ENCODE measurements at places on chromosomes 12 and 14.

GRCh38 chr14:104771374-104771773 lies 18.4 kb downstream of the SIVA1 start:
- no peak for DNase-seq

DNA sequence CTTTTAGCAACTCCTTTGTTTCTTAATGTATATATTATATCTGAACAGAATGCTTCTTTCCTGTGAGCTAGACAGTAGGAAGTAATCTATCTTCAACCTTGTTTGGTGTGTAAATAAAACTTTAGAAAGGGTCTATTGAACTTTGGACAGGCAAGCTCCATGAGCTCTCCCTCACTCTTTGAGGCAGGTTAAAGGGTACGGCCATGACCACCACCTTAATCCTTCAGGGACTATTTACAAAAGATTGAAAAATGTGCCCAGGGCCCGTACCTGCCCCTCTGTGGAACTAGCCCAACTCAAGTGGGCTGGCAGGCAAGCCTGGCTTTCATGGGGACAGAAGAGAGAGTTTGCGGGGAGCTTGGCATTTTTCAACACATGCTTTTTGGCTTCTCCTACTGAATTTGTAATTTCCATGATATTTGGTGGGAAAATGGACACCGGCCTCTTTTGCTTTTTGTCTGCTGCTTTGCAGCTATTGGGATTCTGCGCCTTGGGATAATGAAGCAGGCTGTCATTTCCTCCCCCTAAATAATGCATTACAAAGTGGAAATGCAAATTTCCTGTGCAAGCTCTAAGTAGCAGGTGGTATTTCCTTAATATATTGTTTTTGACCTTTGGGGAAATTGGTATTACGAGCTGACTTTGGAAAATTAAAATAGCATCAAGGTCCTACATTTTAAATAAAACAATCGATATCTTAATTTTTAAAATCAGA lies 106.0 kb downstream of the HMGA2 start:
- DNase-seq: no peak

DNA sequence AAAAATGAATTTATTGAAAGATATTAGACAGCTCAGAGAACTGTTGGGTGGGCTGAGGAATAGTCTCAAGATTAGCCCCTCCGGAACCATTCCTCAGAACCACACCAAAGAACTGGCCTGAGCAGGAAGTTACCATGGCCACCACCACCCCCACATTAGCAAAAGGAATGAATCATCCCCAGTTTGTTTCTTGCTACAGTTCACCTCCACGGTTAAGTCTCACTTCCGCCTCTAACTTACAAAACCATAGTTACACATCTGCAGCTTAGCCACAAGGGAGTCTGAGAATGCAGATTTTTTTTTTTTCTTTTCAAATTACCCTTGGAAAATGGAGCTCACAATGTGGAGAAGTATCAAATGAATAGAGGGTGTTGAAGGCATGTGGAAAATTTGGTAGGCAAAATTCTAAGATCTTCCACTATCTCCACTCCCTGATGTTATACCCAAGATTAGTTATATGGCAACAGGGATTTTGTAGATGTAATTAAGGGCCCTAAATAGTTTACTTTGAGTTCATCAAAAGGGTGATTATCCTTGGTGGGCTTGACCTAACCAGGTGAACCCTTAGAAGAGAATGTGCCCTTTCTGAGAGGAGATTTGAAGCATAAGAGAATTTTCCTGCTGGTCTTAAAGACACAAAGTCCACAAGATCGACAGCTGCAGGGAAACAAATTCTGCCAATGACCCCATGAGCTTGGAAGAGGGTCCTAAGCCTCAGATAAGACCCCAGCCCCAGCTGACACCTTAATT lies 129.8 kb upstream of the KRR1 start:
- DNase-seq: no peak

DNA sequence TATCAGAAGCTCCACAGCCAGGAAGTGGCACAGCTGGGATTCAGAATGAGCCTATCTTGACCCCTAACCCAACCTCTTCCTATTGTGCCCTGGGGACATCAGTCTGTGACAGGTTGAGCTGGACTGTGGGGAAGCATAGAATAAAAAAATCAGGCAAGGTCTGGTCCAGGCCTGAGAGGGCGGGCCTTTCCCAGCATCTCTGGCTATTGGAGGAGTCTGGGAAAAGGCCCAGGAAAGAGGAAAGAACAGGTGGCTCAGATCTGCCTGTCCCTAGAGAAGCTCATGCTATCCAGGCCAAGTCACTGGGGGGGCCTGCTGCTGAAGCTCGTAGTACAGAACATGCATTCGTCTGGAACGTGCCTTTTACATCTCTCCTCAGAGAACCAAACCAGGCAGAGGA lies 100.5 kb downstream of the PPM1H start:
- peak; percentile 75 for DNase-seq

DNA sequence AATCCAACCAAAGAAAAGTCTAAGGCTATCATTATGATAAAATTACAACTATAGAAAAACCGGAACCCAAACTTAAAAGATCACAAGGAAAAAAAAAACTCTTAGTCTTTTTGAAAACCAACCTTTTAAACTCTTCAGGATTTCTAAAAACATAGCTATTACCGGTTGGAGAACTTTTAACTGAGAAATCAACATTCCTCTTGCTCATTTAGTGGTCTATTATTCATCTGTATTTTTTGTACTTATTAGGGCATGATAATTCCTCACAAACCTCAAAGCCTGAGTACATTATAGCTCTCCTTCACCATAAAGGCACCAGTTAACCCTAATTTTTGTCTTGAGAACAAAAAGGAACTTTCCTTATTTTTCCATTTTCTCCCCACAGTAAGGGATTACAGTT lies 10.4 kb downstream of the LUM start:
- DNase-seq: no peak

- DNase-seq: no peak
These were observed 117.7 kb upstream of the RPL10L start for GRCh38 chr14:46769292-46769691.

GRCh38 chr12:60803147-60803546 lies 1207.3 kb downstream of the SLC16A7 start:
- no peak for DNase-seq

DNA sequence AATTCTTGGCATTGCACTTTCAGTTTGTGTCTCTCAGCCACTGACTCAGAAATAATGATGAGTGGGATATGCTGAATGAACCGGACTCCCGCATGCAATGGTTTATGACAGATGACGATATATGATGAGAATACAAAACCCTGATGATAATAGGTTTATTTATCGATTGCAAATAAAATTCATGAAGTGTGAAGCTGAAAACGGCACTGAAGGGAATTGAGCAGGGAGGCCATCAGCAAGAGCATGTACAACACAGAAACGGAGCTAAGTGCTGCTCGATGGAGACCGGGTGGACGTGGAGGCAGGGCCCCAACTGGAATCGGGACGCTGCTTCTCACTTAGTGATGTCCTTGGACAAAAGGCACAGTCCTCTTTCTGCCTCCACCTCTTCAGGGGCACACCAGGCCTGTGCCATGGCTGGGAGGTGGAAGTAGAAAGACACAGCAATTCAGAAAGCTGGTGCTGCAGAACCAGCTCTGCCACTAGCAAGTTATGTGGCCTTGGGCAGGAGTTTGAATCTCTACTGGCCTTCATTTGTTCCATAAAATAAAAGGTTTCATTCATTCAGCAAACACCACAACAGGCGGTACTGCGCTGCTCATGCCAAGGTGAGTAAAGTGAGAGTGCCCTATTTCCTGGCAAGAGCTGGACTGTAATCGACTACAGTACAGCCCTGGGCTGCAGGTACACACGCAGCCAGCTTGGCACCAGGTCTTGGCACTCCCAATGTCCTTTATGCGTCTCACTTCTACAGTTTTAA lies 117.0 kb downstream of the EGLN3 start:
- DNase-seq: no peak

GRCh38 chr12:108832730-108833354 lies 24.5 kb downstream of the SSH1 start:
- peak; percentile 46 for DNase-seq

DNA sequence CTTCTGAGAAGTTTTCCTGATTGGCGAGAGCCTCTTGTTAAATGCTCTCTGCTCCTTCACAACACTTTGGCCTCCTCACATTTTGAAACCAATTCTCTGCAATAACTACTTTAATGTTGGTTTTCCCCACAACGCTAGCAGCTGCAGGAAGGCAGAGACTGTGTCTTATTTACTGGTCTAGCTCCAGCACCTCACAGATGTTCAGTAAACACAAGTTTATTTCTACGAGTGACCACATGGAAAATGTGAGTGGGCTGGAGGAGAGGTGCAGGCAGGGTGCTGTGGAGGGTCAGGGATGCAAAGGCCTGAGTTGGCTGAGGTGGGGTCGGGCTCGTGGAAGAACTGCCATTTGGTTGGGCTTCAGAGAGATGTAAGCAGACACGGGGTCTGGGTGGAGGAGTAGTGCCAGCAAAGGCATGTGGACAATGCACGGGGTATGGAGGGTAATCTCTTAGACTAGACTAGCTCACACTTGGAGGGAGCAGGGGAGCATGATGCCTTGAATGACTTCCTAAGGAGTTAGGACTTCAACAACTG lies 117.4 kb upstream of the RTL1 start:
- no peak for DNase-seq

DNA sequence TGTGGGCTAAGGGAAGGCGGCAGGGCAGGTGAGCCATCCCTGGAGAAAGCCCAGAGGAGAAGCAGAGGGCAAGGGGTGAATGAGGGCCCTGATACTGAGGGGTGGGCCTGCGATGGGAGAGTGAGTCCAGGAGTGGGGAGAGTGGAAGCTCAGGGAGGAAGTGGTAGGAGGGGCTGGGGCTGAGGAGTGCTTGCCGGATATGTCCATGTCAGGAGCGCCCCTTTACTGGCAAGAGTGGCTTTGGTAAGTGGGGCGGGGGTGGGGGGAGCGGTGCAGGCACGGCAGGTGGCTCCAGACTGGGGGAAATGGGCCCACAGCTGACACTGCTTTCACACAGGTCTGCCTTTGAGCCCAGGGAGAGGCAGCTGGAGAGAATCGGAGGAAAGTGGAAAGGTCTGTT lies 86.4 kb upstream of the GPR68 start:
- DNase-seq: no peak

DNA sequence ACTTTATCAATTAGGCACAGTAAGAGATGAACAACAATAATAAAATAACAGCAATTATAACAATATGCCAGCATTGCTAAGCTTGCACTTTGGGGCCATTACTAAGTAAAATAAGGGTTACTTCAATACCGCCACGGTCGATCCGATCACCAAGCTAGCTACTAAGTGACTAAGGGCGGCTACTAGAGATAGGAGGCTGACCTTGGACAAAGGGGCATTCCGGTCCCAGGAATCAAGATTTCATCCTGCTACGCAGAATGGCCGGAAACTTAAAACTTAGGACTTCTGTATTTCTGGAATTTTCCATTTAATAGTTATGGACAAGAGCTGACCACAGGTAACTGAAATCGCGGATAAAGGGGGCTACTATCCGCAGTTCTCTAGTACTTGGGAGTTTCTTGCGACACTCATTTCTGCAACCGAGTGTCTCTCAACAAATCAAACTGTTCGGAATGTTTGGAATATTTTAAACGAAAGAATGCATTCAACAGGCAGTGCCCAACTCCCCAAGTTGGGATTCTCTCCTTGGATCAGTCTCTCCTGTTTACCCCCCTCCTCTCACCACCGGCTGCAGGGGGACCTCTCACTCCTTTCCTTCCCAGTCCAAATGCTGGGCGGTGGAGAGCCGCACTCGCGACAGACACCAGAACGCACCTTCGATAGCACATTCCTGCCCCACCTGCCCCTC lies 650 bp downstream of the HEBP1 start:
- DNase-seq: no peak

DNA sequence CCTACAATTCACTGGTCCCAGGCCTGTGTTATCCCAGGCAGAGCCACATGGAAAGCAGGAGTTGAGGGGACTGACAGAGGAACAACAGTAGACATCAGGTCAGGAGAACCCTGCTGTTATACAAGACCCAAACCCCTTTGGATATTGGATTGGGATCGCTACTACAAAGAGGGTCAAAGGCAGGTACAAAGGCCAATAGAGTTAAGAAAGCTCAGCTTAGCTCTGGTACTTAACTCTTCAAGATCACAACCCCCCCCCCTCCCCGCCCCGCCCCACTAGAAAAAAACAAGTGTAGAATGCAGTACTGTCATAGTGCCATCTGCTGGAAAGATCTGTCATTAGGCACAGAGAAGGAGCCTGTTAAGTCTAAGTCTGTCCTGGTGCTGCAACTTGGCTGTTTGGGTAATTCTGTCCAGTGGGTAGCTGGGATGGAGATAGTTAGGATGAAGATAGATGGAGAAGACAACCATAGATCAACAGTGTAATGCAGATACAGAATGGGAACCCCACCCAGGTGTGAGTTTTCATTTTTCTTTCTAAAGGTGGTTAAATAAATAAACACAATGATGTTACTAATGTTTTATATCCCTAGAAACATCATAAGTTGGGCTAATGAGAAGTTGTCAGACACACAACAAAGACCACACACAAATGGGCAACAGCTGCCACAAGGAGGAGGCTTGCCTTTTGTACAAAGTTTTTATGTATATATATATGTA lies 17.2 kb downstream of the REM2 start:
- DNase-seq: peak; percentile 74

DNA sequence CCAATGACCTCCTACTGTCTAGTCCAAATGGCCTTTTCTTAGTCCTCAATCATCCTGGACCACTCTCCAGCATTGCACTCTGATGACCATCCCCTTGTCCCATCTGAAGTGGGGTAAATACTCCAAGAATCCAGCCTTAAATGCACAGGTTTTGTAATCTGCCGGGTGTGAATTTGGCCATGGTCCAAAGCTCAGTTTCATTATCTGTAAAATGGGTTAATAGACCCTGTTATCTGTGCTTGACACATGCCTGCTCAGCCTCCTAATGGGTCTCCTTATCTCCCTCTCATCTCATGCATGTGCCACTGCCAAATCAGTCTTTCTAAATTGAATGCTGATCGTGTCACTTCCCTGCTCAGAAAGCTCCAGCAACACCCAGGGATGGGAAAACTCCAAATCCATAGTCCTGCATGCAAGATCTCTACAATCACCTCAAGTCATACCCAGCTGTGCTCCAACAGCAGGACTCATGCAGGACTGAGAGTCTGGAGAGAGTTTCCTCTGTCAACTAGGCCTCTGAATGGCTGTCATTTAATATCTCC lies 22.3 kb downstream of the LGR5 start:
- no peak for DNase-seq

- DNase-seq: no peak
These were observed 190.8 kb upstream of the PARP11 start for GRCh38 chr12:4064008-4064407.

GRCh38 chr14:70641548-70642302 lies at the start of gene TTC9:
TTC9 (plus strand) TSS chr14:70641916; CDS start chr14:70642130, 214 bp downstream.
- DNase-seq: no peak

- no peak for DNase-seq
These were observed 118.1 kb downstream of the TRAFD1 start for GRCh38 chr12:112243255-112244110.

- no peak for DNase-seq
These were observed 82.2 kb downstream of the EML1 start for GRCh38 chr14:99875421-99875820.

DNA sequence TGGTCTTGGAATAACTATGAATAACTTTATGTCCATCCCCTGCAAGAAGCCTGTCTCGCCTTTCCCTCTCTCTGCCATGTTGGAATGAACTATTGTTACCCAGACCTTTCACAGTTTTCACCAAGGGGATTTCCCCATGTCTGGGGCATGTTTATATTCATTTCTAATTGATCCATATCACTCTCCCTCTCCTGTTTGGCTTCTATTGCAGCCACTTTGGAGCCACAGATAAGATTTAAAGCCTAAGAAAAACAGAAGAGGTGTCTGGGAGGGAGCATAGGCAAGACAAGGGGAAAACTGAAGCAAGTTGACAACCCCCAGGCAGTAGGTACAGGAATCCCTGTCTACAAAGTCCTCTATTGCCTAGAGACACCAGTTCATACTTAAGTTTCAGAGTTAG lies 41.0 kb upstream of the FOXJ2 start:
- peak; percentile 40 for DNase-seq
